ENCODE measurements at places on chromosomes 4 and X.

- DNase-seq = no peak
Observed at GRCh38 chr4:79964400-79965211, 108.4 kb downstream of the ANTXR2 start.

- DNase-seq = no peak
Observed at GRCh38 chr4:21655031-21655430, 293.5 kb downstream of the KCNIP4 start.

- DNase-seq = no peak
Observed at GRCh38 chrX:46984705-46985104, 72.5 kb downstream of the JADE3 start.

GRCh38 chr4:44727471-44727870 is 1.1 kb upstream of the GNPDA2 start:
- no peak for DNase-seq

- DNase-seq = no peak
Observed at GRCh38 chr4:43716721-43717395, 731.8 kb downstream of the KCTD8 start.

- no peak for DNase-seq
Observed at GRCh38 chrX:40157228-40158035, 59.7 kb upstream of the BCOR start.

DNA sequence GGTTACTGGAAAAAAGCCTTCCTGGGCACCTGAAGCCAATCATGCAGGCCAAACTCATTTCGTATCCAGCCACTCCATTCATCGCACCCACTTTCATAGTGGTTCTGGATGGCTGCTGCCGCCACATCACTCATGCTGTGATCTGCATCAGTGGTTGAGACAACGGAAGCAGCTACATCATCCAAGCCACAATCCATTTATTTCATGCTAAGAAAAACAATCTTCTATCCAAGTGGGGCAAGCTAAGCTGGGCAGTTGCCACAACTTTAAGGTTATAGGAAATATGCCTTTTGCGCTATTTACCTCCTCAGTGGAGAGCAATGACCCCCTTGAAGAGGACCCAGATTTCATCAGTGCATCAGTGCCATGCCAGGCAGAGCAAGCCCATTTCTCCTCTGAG is 124.6 kb downstream of the GRIA3 start:
- no peak for DNase-seq

DNA sequence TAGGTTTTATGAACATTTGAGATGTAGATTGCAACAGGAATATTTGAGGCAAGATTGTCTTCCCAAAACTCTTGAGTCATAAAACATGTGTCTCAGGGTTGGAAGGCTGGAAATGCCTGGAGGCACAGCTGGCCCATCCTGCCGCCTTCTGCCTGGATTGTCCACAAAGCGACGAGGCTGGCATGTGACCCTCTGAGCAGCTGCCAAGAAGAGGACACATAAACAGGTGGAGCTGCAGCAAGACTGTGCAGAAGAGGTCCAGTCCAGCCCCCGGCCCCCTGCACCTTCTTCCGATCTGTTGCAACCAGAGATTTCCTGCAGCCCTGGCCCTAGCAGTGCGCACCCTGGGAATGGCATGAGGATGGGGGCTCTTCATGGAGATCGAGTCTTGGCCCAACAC is 101.9 kb upstream of the BCOR start:
- no peak for DNase-seq

GRCh38 chr4:140884431-140885058 is 128.4 kb upstream of the TBC1D9 start:
- peak; percentile 55 for DNase-seq

DNA sequence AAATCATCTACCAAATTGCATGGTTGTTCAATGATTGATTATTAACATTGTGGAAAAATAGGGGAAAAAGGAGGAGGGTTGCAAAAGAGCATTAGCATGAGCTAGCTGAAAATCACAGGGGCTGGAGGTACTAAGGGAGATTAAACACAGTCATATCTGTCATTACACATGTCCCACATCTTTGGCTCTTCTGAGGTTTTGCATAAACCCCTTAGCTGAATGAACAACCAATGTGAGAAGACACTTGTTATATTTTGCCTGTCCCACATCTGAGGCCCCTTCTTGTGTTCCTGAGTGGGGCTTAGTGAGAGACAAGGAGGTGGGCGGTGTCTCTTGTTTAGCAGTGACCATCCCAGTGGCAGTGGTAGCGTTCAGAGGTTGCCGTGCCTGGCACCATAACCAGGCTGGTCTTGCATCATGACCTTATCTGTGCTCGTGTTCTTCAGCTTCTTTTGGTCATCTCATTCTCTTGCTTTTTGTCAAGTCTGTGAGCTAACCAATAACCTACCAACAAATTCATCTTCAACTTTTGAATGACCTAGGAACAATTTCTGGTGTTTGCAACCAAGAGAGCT is 95.6 kb downstream of the MID1IP1 start:
- DNase-seq = no peak

GRCh38 chr4:143026459-143027170 is 158.1 kb upstream of the USP38 start:
- DNase-seq = no peak

GRCh38 chrX:132119821-132120515 is 7.9 kb downstream of the FRMD7 start:
- DNase-seq = no peak

GRCh38 chrX:112816908-112817307 is 23.7 kb downstream of the AMOT start:
- DNase-seq = no peak

DNA sequence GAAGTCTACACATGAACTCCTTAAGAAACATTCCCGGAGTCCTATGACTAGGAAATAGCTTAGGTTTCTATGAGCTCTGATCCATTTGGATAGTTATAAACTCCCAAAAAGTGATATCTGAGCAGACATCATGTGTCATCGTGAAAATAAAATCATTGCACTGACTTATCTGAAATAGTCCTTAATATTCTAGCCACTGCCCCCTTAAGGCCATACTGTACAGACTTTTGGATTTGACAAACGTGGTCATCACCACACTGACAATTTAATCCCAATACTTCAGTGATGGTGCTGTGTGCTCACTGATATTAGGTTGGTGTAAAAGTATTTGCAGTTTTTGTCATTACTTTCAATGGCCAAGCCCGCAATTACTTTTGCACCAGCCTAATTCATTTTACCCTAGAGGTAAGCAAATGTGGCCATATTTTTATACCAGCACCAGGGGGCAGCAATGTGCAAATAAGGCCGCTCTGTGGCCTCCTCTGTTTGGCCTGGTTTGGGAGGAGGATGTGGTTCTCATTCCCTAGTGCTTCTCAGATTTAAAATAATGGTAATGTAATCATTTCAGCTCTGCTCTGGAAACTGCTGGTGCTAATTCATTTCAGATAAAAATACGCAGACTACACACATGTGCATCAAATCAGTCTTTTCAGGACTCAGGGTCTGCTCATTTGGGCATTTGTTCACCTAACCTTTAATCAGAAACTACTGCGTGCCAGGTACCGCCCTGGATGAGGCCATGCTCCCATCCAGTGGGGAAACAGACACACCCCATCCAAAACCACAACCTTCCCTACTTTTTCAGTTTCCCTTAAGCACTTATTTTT is 196.4 kb upstream of the C1QTNF7 start:
- DNase-seq = peak; percentile 42

DNA sequence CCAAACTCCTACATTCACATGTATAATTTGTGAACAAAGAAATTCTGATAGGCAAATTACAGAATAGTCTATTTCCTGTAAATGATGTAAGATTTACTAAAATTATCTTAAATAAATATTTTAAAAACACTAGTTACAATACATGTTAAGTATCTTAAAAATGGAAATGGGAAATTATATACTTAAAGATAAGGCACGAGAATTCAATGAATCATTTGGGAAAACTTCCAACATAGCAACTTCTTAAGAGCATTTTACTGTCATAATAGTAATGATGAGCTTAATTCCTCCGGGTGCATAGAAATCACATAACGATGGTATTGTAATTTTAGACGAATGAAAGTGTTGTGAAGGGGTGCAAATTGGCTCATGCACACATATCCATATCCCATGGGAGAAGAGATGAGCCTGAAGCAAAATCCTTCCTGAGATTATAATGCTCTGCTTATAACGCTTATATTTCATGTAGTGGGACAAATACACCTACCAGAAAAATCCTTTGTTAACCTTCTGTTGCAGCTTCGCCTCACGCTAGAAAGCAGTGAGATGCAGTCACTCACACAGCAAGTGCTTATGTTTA is 873.5 kb downstream of the PDHA2 start:
- DNase-seq = no peak

DNA sequence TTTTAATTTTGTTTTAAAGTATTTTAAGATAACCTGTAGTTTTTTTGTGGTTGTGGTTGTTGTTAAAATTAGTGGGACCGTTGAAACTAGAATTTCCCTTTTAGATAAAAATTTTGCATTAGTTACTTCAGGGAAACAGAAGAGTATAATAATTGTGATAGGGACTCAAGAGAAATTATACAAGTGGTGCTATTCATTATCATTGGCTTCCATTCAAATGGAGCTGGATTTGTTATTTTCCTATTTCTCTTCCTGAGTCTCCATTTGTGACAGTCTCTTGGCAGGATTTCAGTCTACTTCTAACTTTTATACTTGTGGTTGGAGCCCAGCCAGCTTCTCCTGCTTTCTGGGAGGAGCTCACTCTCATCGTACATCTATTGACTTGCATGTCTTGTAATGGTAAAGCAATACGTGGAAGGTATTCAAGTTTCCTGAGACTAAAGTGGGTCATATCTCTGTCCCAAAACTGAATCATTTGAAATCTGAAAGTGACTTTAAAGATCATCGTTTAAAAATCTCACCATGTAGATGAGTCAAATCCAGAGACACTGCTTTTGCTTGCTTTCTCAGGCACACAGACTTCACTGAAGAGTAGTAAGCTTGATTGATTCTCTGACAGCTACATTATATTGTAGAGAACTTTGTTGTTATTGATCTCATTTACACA is 155.8 kb downstream of the RPA4 start:
- no peak for DNase-seq
